Mesothelial cell of epicardium (in vitro differentiated cells): ENCODE measurements at places on chromosomes 6 and 20.

DNA sequence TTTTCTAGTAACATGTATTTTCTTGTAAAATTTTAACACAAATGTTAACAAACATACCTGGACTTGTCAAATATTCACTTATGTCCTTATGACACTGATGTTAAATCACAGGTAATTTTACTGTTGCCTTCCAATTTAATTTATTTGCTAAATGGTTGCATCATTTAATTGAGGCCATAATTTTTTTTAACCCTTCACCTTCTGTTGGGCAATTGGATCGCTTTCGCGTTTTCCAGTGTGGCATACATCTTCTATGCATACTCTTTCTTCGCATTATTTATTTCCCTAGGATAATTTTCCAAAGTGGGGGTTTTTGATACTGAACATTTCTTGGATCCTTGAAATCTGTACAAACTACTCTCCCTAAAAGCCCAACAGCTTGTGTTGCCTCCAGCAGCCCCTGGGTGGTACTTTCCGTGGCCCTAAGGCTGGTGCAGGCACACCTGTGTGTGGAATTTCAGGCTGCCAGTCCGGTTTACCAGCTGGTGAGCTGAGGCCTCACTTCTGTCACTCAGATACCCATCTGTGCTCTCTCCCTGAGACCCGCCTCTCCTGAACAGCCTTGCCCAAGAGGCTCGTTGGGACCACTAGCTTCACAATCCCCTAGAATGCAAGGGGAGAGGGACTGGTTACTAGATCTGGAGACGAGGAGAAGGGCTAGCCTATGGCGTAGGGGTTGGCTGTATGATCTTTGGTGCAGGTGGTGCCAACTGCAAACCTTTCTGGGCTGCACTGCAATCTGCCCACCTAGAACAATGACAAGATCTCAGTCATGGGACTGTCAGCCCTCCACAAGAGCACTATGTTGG lies 11.2 kb upstream of the C20orf144 start:
- DNase-seq: no peak

GRCh38 chr6:107079429-107079828 lies 35.9 kb downstream of the BEND3 start:
- DNase-seq: no peak

DNA sequence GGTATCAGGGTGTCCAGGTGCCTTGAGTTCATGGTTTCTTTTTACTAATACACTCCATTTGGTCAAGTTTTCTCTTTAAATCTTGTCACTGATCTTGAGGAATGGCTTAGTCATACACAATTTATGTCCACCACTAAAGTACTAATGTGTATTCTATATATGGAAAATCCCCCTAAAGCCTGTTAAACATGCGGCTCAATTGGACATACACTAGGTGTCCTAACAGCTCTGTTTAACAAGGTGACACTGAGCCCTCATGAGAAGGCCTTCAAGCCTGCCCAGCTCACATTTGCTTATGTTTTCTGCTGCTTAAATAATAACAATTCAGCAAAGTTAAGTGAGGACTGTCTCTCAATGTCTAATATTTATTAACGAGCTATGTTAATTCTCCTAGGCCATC lies 31.5 kb downstream of the PDE7B start:
- DNase-seq: no peak

DNA sequence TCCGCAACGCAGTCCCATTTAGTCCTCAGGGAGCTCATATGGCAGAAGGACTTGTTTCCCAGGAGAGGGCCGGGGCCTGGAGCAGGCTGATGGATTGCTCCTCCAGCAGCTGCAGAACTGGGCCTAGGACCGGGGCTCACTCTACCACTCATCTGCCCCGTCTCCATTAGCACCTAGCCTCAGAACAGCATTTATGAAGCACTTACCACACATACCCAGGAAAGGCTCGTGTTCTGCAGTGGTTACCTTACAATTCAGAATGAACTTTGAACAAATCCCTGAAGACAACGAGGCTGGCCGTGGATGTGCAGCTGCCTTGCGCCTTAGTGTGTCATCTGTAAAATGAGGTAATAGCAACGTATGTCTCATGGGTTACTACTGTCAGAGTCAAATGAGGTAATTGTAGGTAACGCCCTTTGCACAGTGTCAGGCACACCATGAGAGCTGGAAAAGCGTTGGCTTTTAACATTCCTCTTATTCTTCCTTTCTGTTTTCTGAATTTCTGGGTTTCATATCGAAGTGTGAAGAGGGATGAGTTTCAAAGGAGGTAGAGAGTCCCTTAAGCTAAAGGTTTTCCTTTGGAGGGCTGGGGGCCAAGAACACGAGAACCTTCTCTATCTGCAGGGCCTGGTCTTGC lies 46.3 kb upstream of the CD93 start:
- DNase-seq: no peak

- DNase-seq: no peak
These were observed 204.8 kb upstream of the RSPO3 start for GRCh38 chr6:126913651-126914050.

- DNase-seq: no peak
These were observed 79.9 kb downstream of the THBS2 start for GRCh38 chr6:169173532-169174268.

DNA sequence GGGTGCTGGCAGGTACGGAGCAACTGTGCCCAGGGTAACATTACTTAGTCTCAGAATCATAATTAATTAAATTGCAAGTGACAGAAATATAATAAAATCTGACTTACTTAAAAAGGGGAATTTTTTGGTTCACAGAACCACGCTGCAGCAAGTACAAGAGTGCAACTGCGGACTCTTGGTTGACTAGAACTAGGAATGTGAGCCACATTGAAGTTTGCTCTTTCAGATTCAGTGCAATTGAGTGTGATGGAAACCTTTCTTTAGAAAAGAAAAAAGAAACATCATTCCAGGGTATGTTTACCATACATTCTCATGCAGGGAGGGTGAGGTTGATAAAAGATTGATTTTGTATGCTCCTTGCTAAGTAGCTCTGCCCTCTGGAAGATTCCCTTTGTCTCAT lies 45.0 kb upstream of the GGTLC1 start:
- DNase-seq: no peak

GRCh38 chr6:62971976-62972658 lies 239.2 kb upstream of the FKBP1C start:
- no peak for DNase-seq

DNA sequence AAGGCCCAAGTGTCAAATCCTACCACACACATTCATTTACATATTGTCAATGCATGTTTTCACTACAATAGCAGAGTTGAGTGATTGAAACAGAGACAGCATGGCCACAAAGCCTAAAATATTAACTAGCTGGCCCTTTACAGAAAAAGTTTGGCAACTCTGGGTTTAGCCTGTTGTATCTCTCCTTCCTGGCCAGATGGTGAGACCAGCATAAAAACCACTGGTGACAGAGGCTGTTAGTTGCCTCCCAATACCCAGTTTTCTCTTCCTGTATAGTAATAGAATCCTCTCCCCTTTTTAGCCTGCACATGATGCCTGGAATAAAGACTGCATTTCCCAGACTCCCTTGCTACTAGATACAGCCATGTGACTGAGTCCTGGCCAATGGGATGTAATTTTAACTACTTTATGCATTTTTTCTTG lies 100.0 kb upstream of the TAB2 start:
- DNase-seq: no peak

DNA sequence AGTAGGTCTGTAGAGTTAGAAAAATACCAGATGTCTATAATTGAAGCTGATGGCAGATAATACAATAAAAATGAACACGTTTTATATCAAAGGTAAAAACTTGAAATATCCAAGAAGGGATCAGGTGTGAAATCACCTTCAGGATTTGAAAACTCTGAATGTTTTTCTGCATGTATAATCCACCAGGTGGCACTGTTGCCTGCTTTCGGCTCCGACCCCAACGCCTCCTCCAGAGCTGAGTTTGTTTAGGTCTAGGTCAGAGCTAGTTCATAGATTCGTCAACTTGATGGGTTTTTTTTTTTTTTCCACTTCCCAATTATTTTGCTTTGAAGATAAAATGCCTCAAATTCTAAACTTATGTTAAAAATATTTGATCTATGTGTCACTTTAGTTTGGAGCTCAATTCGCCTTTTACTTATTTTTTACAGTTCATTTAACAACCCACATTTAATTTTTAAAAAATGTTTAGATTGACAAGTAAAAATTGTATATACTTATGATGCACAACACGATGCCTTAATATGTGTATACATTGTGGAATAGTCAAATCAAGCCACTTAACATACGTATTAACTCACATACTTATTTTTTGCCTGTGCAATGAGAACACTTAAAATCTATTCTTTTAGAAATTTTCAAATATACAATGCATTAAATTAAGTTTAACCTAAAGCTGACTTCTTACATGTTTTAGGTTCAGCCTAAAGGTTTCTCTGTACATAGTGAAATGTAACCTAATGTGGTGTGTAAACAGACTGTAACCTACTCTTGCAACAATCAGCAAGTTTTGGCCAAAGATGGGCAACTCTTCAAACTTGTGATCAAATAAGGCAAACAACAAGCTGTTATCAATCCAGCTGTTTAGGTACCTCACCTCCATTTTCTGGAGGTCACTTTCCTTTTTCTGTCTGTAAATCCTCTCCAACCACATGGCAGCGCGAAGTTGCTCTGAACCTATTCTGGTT lies 39.4 kb upstream of the ENPP4 start:
- DNase-seq: no peak

- DNase-seq: no peak
These were observed 18.6 kb downstream of the KCNK17 start for GRCh38 chr6:39295611-39296011.

- DNase-seq: no peak
These were observed 11.2 kb downstream of the ZNF337 start for GRCh38 chr20:25685276-25686080.

- DNase-seq: no peak
These were observed 1.3 kb downstream of the KCNQ2 start for GRCh38 chr20:63471002-63471716.

- no peak for DNase-seq
These were observed 54.2 kb downstream of the OPN5 start for GRCh38 chr6:47836046-47836445.

DNA sequence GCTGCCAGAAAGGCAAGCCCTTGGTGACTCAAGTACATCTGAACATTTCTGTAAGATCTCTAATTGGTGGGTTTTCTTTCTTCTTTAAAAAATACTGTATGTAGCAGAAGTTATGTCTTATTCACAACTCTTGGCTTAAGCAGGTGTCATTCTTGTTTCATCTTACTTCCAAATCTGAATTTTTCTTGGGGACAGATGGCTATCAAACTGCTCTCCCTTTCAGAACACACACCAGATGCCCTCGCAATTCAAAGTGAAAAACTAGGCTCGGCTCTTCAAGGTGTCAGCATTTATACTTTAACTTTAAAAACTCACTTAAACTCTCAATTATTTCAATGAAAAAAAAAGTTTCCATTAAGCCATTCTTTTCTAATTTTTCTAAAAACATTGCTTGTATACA lies 49.7 kb downstream of the PAK5 start:
- no peak for DNase-seq

GRCh38 chr6:79543886-79544285 lies 6.7 kb upstream of the LCA5 start:
- no peak for DNase-seq

GRCh38 chr6:154386848-154387717 lies 30.5 kb upstream of the IPCEF1 start:
- DNase-seq: no peak

GRCh38 chr6:34532230-34532629 lies 23.9 kb downstream of the SPDEF start:
- no peak for DNase-seq

GRCh38 chr6:43702534-43703440 lies 15.2 kb upstream of the MRPS18A start:
- peak; percentile 75 for DNase-seq

GRCh38 chr6:7219310-7219709 lies 93.7 kb downstream of the SSR1 start:
- DNase-seq: no peak

- no peak for DNase-seq
These were observed 175.7 kb downstream of the TBX18 start for GRCh38 chr6:84588697-84589080.

GRCh38 chr6:167073679-167074274 lies 49.1 kb upstream of the CCR6 start:
- no peak for DNase-seq

- DNase-seq: no peak
These were observed 387.8 kb downstream of the PLCB1 start for GRCh38 chr20:8519887-8520286.

GRCh38 chr20:56606174-56606945 lies 22.7 kb upstream of the TFAP2C start:
- DNase-seq: no peak

GRCh38 chr20:50055524-50056083 lies 57.3 kb downstream of the UBE2V1 start:
- DNase-seq: no peak

- DNase-seq: no peak
These were observed 1078.4 kb downstream of the KIF16B start for GRCh38 chr20:15494851-15495250.

DNA sequence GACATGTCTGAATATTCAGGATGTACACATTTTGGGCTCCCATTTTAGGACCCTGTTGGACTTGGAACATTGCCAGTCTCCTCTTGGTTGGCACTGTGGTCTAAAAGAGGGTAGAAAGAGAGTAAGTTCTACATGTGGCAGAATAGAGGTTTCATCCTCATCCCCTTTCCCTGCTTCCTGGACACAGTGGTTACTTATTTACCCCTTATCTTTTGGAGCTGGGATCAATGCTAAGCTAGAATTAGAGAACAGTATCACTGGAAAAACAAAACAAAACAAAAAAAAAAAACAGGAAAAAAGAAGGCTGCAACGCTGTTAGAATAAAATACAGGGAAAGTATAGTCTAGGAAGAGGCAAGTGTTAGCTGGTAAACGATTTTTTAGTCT lies 790.6 kb downstream of the MAFB start:
- DNase-seq: no peak

GRCh38 chr6:47420394-47421371 lies 56.9 kb upstream of the CD2AP start:
- no peak for DNase-seq

DNA sequence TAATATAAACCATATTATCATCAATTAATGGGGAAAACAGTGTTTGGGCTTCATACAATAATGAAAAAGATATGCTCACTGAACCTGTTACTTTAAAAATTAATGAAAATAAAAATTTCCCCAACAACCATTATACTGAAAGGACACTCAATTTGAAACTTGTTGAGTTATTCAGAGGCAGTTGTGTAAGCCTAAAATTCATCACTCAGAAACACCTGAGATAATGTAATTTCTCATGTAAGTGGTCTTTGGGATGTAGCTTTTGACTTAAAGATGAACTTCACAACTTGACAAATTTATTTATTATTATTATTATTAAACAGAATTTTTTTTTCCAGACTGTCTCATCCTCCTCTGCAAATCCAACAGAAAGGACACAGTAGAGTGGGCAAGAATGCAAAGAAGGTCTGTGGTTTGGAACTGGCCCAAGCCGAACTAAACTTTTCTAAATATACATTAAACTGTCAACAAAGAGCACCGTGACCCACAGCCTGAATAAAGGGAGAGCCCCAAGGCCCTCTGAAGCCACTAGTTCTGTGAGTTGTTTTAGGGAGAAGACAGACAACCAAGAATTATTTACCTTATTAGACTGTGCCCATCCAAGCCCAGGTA lies 32.2 kb upstream of the HEY2 start:
- DNase-seq: no peak
